ENCODE measurements at places on chromosomes 7 and 10.
A peak's percentile ranks its signal among the peaks of the same experiment; 100 is the strongest.

GRCh38 chr10:14478604-14479003 is 147.9 kb upstream of the FRMD4A start:
- peak; percentile 38 for DNase-seq

DNA sequence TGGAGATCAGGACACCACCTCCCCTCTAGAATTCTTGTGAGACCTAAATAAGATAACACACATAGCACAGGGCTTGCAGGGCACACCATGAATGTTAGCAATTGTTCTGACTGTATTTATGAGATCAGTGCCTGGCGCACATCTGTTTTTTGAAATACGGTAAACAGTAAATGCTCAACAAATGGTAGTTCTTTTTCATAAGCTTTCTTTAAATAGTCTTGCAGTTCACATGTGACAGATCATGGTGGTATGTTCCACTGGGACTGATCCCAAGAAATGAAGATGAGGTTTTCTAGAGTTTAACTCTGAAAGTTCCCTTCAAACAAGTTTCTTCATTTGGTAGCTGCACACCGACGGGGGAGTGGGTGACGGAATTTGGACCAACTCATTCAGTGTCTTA is 34.8 kb downstream of the CREB5 start:
- no peak for DNase-seq

DNA sequence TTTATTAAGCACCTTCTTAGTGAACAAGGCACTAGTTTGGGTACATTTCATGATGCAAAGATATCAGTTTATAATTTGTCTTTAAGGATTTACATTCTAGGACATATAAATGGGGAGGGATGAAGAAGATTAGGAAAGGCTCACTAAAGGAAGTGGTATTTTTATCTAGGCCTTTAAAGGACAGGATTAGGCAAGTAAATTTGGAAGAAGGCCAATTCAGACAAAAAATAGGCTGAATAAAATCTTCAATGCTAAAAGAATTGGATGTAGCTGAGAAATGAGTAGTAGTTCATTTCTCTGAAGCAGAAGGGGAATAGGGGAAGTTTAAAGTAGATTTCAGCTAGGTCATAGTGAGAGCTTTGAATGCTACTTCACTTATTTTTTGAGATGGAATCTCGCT is 4.8 kb upstream of the FAM24B start:
- DNase-seq: no peak

- no peak for DNase-seq
Measured at GRCh38 chr7:107291434-107291833, 122.6 kb downstream of the HBP1 start.

GRCh38 chr7:123569352-123570010 is 11.9 kb upstream of the NDUFA5 start:
- no peak for DNase-seq

GRCh38 chr7:69363136-69363535 is 235.1 kb upstream of the AUTS2 start:
- no peak for DNase-seq

DNA sequence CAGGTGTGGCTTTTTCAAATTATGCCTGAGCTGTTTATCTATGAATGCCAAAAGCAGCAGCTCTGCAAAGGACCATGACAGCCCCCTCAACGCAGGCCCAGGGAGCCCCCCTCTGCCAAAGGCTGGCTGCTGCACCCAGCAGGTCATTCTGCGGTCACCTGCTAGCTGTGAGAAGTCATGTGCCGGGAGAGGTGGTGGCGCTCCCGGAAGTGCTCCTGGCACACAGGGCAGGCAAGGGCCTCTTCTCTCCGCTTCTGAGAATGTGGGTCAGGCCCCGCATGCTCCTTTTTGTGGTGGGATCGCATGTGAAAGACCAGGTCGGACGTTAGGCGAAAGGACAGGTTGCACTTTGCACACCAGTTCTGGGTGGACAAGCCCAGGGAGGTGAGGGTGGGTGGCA is 16.4 kb downstream of the ZNF488 start:
- DNase-seq: no peak

- peak; percentile 58 for DNase-seq
Measured at GRCh38 chr7:104963991-104964385, 50.0 kb upstream of the KMT2E start.

DNA sequence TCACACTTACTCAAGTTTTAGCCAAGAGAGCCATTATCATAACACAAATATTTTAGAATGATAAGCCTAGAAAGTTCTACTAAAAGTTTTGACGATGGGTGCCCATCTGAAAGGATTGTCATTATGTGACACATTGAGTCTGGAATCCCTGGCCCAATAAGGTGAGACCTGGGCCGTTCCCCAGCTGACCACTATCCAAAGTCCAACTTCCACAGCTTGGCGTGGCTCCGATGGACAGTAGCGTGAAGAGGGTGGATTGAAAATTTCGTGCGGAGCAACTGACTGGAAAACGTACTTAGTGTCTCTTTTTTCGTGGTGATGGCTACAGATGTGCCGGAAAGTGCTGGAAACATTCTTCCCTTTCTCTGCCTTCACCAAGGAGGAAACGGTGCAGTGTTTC is 439.0 kb upstream of the ZMIZ1 start:
- no peak for DNase-seq

DNA sequence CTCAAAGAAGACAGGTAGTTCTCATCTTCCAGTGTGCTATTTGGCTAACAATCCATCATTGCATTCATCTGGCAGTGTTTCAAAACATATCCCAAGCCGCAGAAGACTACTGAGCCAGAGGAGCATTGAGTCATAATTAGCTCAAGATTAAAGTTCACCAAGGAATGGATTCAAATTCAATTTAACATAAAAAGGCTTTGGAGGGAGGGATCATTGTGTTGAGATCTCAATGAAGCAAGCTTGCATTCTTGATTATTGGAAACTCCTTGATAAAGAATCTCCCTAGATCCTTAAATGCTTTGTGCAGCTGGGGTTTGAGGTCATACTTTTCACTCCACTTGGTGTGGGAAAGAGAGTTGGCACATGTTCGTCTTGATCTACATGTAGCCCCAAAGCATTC is 142.8 kb upstream of the SEMA3A start:
- no peak for DNase-seq

DNA sequence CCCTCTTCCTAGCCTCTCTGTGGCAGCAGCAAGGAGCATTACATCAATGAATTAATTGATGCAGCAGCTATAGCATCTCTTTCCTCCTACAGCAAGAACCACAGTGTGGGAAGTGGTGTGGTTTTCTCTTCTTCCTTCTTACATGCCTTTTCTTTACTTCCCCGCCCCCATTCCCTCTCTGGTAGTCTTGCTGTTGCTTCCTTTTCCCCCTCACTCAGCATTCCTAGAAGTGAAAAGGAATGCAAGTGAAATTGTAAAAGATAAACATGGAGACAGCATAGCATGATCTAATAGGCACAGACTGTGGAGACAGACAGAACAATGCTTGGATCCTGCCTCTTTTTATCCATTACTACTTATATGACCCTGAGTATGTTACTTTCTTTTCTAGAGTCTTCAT is 370.5 kb upstream of the BMPER start:
- DNase-seq: no peak

- no peak for DNase-seq
Measured at GRCh38 chr10:127736222-127736914, 617 bp upstream of the FOXI2 start.

GRCh38 chr10:20748551-20748950 is 148.6 kb downstream of the NEBL start:
- DNase-seq: no peak

DNA sequence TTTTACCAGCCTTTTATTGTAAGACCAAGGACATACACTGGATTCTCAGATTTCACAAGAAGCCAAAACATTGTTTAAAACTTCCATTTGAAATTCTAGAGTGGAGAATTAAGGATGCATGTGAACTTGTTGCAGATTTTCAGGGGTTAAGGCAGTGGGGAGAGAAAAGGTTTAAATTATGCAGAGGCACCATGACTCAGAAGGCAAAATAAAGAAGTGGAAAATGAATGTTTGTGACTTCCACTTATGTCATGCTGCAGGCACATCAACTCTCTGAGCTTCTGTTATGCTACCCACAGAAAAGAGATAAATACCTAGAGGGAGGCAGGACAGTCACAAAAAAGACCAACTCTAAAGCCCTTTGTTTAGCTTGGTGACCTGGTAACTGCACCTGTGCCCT is 84.4 kb upstream of the BET1 start:
- no peak for DNase-seq

DNA sequence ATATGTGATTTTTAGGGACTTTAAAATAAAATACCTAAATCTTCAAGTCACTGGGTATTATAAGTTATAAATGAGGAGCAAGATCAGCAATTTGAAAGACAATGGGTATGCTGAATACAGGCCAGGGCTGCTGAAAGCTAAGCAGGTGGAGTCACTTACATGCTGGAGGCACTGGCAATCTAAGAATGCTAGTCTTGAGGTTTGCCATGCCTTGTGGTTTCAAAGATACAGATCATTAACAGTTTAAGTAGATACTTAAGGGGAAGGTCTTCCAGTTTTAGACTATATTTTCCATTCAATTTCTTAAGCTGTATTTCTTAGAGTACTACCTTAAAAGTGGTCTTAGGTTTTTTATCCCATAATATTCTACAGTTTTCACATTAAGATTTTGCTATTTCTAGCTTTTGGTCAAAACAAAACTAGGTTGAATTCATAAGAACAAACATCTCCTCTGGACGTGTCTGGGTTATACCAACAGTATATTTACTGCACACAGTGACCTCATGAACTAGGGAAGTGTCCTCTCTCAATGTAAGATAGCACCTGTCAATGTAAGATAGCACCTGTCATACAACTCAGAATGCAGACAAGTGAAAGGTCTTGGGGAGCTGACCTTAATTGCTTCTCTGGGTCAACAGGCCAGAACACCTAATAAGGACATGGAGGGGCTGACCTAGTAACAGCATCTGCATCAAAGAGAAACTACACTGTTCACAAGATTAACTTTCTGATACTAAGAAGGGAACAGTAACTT is 2.0 kb downstream of the SRI start:
- peak; percentile 78 for DNase-seq

DNA sequence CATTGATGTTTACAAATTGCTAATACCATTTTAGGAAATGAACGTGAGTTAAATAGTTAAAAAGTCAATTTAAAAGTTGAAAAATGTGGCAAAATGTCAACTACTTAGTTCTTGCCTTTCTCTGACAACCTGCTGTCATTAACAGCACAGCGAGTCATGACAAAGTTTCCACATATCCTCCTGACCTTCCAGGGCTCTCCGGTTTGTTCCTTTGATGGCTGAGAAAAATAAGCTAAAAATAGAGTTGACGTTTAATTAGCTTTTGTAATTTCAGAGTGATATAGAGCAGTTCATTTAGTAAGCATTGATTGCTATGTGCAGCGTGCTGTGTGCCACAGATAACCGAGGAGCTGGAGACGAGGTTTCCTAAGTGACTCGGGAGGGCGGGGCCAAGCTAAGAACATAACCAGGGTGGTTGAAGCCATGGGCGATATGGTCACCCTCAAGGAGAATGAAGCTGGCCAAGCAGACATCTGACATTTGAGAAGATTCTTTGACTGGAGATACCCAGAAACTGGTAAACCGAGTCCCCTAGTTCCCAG is 47.9 kb downstream of the OGDH start:
- no peak for DNase-seq

GRCh38 chr10:43205681-43206390 is 61.0 kb downstream of the RASGEF1A start:
- DNase-seq: no peak

- no peak for DNase-seq
Measured at GRCh38 chr7:102120666-102121195, 165.9 kb upstream of the SH2B2 start.

DNA sequence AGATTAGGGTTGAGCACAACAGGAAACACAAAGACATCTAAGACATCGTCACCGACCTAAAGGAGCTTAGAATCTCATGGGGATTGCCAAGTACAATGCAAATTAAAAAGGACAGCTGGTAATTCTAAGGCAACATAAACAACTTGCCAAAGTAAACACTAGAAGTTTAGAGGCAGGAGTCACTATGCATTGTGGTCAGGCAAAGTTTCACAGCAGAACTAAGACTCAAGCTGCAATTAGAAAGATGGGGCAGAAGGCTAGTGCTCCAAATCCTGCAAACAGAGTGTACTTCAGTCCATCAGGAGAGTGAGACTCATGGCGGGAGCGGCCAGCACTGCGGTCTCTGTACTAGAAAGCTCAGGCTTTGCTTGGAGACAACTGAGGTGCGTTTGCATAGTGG is 52.7 kb downstream of the HIPK2 start:
- DNase-seq: no peak

GRCh38 chr10:122780391-122780790 is 65.3 kb downstream of the CUZD1 start:
- no peak for DNase-seq

DNA sequence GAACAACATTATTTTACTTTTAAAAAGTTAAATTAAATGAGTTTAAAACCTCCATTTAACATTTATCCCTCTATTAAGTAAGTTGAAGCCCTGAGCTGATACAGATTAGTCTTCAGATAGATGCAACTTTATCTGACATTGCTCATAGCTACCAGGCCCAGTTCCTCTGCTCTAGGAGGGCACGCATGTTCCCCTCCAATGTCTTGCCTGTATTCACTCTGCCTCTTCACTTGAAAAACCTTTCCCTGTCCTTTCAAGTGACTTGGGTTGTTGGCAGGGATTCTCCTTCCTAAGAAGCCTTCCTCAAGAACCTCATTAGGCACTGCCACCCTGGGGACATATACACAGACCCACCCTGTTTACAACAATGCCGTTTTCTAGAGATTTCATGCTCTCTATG is 270.4 kb downstream of the RELN start:
- no peak for DNase-seq

GRCh38 chr7:129865093-129865924 is 87.5 kb downstream of the UBE2H start:
- no peak for DNase-seq

- no peak for DNase-seq
Measured at GRCh38 chr7:22833957-22834356, 11.3 kb upstream of the TOMM7 start.

DNA sequence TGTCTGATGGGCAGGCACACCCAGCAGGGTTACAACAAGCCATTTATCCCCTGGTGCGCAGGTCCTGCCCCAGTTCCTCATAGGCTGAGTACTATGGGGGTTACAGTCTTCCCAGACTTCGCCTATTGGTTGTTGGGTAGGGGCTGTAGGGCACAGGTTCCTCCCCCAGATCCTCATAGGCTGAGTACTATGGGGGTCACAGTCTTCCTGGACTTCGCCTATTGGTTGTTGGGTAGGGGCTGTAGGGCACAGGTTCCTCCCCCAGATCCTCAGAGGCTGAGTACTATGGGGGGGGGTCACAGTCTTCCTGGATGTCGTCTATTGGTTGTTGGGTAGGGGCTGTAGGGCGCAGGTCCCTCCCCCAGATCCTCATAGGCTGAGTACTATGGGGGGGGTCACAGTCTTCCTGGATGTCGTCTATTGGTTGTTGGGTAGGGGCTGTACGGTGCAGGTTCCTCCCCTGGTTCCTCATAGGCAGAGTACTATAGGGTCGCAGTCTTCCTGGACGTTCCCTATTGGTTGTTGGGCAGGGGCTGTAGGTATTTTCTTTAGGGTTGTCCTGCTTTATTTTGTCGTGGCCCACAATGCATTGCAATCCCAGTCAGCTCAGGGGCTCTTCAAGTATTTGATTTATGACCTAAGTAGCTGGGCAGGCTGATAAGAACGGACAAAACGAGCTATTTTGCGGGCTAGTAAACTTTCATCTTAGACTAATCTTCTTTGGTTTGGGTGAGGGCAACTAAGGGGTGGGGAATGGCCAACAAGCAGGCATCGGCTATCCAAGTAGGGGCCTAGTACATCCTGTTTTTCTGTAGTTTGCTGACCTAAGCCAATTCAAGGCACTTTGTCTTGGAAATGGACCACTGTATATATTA is 3.4 kb downstream of the LRRC27 start:
- DNase-seq: no peak

- peak; percentile 92 for DNase-seq
Measured at GRCh38 chr7:150420987-150421674, 29.3 kb upstream of the GIMAP8 start.

- no peak for DNase-seq
Measured at GRCh38 chr7:80851896-80852476, 66.9 kb downstream of the SEMA3C start.

Data from MM.1S (cell line).